ENCODE measurements at places on chromosomes 5 and 9.

DNA sequence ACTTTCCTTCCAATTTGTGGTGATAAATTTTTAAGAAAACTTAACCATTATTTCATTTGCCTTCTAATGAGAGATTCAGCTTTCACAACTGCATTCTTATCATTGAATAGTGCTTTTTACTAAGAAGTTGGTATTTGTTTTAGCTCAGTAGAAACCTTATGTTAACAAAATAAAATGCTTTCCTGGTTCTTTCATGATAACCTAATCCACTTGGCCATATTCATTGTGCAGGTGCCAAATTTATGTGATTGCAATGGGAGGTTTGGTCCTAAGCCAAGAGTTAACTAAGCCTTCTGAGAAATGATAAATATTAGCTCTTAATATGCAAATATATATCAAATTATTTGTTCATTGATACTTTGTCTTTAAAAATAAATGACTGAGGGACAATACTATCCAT, 141.1 kb upstream of the TLE4 start:
- no peak for DNase-seq

GRCh38 chr9:78753039-78753438, 456.1 kb downstream of the PSAT1 start:
- no peak for DNase-seq

GRCh38 chr9:93910598-93910997, 44.6 kb downstream of the BARX1 start:
- no peak for DNase-seq

DNA sequence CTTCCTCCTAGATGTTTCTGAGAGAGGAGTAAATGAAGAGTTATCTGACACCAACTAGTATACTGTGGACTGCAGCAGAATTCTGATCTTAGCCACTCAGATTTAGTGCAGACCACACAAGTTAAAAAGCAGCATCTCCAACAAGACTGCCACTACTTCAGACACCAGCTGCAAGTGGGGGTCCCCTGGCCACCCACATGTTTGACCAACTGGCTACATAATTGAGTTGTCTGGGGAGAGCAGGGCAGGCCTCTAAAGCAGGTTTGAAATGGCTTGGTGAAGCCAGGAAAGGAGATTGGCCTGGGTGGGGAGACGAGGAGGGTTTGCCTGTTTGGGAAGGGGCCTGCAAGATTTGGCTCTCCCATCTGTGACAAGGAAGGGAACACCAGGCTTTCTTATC, 40.5 kb upstream of the FAM81B start:
- no peak for DNase-seq

- no peak for DNase-seq
Measured at GRCh38 chr9:16871336-16872151, 1.1 kb upstream of the BNC2 start.

DNA sequence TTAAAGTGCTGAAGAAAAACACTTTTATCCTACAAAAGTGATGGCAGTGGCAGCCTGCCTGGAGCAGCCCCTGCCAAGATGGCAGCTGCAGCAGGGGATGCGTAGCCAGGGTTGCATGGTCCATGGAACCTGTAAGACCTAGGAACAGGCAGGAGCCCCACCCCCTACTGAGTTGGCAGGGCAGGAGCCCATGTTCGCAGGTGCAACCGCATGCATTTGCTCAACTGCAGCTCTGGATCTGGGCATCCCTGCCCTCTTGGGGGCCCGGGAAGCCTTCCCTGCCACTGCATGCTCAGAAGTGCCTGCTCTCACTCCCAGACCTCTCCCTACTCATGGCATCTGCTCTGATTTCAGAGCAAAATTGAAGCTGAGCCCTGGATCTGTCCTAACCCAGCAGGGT, 779.6 kb downstream of the CDH18 start:
- DNase-seq = no peak

DNA sequence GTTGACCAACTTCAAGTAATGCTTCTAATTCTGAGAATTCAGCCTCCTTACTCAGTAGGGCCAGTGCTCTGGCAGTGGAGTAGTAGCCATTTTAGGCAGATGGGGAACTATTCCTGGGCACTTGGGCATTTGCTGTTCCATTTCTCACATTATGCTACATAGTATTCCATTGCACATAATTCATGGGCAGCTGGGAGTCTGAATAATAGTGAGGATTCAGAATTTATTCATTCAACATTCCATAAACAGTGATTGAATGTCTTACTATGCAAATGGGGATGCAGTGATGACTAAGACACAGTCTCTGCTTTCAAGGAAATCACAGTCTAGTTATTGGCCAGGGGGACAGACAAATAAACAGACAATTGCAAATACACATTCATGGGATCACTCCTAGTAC, 301.0 kb upstream of the KCNN2 start:
- no peak for DNase-seq
